ENCODE measurements at places on chromosomes 12 and 14.

DNA sequence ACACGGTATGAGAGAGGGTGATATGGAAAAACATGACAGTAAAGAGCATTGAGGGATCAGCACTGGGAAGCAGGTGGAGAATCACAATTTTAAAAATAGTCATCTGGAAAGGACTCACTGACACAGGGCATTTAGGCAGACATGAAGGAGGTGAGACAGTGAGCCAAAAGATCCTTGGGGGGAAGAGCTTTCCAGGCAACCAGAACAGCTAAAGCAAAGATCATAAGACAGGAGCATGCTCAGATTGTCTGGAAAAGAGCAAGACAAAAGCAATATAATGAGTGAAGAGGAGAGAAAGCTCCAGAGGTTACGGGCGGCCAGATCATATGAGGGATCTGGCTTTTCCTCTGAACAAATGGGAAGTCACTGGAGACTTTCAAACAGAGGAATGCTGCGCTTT is 63.9 kb downstream of the DENND5B start:
- DNase-seq: no peak

GRCh38 chr12:58639318-58639934 is 280.9 kb downstream of the LRIG3 start:
- no peak for DNase-seq

- DNase-seq: no peak
Observed at GRCh38 chr14:26204366-26204727, 393.5 kb downstream of the NOVA1 start.

GRCh38 chr12:119296535-119296934 is 38.0 kb upstream of the CCDC60 start:
- DNase-seq: no peak

GRCh38 chr12:124140944-124141486 is 153.9 kb upstream of the RFLNA start:
- DNase-seq: no peak

DNA sequence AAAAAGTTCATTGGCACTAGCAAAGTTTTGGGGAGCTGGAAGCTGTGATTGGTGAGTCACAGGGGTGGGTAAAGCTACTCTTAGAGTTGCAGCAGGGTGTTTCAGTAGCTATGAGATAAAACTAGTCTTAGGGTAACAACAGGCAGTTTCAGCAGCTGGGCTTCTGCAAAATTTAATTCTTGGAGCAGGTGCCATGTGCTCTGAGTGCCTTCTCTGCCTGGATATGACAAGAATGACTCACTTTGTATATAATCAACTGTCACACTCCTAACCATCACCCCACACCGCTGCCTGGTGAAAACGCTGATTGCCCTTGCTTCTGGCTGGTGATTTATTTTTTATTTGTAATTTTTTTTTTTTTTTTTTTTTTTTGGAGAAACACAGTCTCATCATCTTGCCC is 10.5 kb upstream of the PLBD2 start:
- no peak for DNase-seq

DNA sequence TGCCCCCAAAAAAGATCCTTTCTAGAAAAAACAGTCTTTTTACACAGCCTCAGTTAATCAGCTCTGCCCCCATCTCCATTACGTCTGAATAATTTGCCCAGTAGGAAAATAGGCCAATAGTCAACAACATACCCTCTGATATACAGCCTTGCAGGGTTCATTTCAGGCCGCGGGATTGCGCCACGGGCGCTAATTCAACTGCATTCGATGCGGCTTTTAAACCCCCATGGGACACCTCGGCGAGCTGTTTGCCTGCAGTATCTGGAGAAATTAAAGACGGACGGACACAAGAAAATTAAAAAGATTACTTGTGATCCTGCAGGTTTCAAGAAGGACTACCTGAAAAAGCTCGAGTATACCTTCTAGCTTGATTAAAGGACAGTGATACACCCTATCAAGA is 36.1 kb downstream of the ERP29 start:
- DNase-seq: no peak

DNA sequence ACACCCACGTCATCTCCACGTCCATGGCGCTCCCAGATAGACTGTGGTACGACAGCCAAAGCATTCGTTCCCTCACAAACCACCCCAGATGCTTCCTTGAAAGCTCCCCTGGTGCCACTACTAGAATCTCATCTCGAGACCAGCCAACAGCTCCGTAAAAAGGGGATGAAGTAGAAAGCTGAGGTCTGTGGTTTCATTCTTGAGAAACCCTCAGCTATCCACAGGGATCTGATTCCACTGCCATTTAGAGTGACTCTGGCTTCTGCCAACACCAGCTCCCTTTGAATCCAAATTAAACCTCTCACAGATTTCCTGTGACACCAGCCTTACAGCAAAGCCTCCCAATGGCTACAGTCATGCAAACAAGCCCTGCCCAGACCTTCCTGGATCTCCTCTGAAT is 18.5 kb upstream of the FOXN3 start:
- no peak for DNase-seq

- no peak for DNase-seq
Observed at GRCh38 chr12:4628406-4628805, 20.4 kb downstream of the AKAP3 start.

DNA sequence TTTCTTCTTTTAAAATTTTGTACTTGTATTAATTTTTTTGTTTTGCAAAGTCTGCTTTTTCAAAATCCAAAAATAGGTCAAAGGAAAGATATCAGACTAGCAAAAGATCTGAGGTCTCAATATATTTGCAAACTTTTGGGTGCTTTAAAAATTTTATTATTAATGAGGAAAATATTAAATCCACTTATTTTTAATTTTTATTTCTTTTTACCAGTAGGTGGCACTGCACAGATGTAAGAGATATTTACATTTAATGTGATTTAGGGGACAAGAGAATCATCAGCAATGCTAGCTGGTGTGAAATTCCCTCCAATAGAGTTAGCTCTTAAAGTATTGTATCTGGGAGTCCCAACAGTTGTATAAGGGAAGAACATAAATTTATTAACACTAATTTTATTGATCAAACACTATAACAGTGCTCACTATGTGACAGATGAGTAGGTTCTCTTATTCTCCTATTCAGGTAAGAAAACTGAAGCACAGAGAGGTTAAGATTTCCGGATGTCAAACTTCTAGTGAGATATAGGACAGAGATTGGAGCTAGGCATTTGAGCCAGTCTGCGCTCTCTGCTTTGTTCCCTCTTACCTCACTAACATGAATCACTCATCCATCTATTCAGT is 30.5 kb downstream of the ALX1 start:
- DNase-seq: no peak

- no peak for DNase-seq
Observed at GRCh38 chr12:10140001-10140400, 10.0 kb upstream of the CLEC7A start.

DNA sequence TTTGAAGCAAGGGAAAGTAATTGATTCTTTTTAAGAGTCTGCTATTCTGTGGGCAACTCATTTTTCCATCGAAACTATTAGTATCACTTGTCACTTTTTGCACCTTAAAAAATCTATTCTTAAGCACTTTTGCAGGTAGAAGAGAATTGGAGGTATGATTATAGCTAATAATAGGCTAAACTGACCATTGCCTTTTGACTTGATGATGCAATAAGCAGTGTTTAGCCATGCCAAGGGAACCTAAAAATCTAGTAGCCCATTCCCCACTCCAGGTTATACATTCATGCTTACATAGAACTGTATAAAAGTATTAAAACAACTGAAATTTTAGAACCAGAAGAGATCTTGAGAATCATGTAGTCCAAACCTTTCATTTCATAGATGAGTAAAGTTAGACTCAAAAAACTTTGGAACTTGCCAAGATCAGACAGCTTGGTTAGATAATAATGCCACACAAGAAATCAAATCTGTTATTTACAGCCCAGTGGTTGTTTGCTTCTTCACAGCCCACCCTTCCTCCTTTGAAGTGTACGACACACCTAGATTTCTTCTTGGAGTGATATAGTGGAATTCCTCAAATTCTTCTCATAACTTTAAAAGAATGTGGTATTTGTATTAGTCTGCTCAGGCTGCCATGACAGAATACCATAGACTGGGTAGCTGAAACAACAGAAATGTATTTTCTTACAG is 21.7 kb upstream of the GARIN2 start:
- no peak for DNase-seq

DNA sequence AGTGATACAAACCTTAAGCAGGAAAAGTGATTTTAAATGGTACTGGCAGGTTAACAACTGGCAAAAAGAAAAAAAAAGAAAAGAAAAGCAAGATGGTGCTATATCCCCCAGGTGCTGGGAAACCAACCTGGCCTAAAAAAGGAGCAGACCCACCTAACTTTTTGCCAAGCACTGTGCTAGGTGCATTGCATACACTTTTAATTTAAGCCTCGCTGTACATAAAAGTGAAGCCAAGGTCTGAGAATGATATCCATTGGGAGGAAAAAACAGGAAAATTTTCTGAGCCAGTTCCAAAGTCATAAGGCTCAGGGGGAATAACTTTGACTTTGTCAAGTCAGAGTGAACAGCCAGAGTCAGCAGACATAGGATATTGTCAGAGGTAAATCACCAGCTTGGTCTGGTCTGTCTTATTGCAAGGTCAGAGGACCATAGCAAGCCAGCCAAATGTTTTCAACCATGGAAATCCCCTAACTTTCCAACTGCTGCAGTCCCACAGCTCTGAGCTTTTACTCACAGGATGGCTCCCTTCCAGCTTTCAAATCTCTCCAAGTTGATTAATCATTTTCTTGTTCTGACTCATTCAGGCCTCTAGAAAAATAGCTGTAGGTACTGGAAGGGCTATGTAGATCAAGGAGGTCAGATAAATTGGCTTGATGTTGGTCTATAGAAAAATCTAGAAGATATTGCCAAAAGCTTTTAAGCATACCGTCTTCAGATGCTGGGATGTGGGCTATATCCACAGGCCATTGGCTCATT is 412.9 kb downstream of the RAD51B start:
- DNase-seq: no peak

- DNase-seq: no peak
Observed at GRCh38 chr12:53122961-53123468, 19.7 kb downstream of the SOAT2 start.

- DNase-seq: no peak
Observed at GRCh38 chr14:54854181-54854580, 48.4 kb downstream of the GCH1 start.

GRCh38 chr14:34038358-34039057 is 87.6 kb upstream of the EGLN3 start:
- no peak for DNase-seq

DNA sequence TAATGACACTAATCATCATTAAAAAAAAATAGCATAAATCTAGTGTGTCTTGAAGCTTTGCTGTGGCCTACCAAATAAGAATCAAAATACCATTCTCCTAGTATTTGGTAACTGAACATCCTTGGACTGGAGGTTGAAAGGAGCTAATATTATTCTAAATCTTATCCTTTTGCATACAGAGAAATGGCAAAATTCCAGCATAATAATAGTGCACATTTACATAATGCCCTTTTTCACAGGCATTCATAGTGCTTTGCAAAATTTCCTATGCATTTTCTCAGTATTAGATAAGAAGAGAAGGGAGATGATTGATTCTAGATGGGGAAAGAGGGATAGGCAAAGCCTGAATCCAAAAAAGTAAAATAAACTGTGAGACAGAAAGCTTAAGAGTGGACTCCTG is 13.9 kb upstream of the CCDC196 start:
- DNase-seq: no peak

- DNase-seq: no peak
Observed at GRCh38 chr14:77203611-77204458, 22.2 kb downstream of the TMEM63C start.

- DNase-seq: no peak
Observed at GRCh38 chr14:42778984-42779383, 1172.3 kb downstream of the LRFN5 start.

- no peak for DNase-seq
Observed at GRCh38 chr14:23182372-23183157, 895 bp downstream of the SLC7A8 start.

DNA sequence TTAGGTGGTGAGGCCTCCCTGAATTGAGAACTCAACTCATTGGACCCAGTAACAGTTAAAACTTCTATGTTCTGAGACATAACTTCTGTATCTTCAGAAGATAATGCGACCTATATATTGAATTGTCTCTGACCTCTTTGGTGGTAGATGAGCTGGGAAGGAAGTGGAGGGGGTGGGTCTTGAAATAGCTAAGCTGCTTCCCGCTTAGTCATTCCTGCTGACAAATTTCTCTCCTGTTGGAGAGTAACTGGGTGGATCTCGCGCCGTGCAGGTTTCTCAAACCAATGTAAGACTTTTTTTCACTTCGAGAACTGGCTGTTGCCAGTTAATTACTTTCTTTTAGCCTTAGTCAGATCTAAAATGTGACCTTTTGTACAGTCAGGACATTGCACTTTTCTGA is 100.8 kb downstream of the PPHLN1 start:
- DNase-seq: no peak

- DNase-seq: no peak
Observed at GRCh38 chr12:51959211-51959610, 7.7 kb downstream of the ACVR1B start.

GRCh38 chr14:37864861-37865718 is 269.7 kb downstream of the TTC6 start:
- no peak for DNase-seq

DNA sequence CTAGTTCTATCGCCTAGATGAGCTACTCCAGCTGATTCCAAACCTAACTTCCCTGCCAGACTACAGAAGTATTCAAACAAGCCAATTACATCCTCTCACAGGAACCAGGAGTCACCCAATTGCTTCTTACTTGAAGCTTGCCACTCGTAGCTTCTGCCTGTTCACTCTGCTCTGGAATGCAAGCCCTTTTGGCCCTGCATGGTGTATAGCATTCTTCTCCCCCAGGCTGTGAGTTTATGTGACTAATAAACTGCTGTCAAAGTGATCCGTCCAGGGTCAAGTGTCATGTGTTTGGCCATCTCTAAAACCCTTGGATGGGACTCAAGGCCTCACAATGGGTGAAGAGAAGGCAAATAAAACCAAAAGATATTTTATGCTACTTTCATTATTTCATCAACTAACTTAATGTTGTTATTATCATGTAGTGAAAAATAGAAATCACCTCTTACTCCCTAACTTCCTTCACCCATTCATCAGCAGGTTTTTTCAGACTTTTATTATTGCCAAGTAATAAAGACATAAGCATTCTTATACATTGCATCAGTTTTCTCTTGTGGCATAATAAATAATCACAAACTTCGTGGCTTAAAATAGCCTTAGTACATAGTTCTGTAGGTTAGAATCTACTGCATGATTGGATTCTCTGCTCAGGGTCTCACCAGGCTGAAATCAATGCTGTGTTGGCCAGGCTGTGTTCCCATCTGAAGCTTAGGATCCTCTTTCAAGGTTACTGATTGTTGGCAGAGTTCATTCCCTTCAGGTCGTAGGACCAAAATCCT is 1981.7 kb upstream of the FLRT2 start:
- no peak for DNase-seq

GRCh38 chr12:64181430-64182291 is 40.4 kb downstream of the KICS2 start:
- no peak for DNase-seq

DNA sequence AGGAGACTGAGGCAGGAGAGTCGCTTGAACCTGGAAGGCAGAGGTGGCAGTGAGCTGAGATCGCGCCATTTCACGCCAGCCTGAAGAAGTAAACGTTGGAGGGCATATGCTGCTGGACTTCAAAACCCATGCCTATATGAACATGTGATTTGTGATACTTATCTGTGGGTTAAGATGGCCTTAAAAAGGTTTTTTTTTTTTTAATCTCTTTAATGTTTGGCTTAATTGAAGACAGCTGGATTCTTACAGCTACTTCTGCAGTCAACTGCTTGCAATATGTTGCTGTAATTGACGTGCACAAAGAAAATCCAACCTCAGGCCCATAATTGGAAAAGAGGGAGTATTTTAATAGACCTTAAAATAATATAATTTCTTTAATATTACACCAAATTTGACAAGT is 1.5 kb upstream of the B3GNT4 start:
- DNase-seq: no peak
